ENCODE measurements at places on chromosomes 7 and 10.
A peak's percentile ranks its signal among the peaks of the same experiment; 100 is the strongest.

DNA sequence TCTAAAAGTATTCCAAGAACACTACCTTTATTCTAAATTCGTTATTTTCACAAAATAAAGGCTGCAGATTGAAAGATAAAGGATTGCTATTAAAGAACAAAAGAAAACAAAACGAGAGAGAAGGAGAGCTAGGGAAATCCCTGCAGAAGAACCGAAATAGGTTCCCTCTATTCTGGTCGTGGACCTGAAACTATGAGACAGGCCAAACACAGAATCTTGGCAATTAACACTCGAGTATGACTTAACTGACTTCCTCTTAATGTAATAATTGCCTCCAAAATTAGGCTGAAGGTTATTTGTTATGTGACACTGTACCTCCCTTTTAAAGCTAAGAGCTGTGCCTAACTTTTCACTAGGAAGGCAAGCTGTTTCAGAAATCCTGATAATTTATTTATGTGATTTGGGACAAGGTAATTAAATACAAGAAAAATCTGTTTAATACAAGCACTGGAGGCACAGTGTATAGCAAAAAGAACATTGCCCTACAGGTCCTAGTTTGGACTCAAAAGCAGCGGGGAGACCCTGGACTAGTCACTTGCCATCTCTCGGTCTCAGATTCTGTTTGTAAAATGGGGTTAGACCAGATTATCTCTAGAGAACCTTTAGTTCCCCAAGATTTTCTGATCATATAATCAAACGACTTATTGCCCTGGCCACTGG is 11.6 kb downstream of the NAMPT start:
- DNase-seq, result no peak

- DNase-seq, result no peak
Observed at GRCh38 chr7:130700760-130701159, 14.4 kb upstream of the TSGA13 start.

DNA sequence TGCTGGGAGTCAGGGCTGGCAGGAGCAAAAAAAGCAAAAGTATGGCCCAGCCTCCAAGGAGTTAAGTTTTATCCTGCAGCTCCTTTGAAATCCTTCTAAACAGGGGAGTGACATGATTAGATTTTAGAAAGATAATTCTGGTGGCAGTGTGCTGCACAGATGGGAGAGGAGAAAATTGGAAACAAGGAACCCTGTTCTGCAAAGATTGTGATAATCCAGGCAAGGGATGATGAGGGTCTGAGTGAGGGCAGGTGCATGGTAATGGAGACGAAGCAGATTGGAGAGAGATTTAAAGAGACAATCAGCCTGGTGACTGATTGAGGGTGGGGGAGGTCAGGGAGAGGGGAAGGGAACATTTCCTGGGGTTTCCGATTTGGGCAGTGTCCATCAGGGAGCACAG is 444.7 kb upstream of the PODXL start:
- no peak for DNase-seq

- DNase-seq, result no peak
Observed at GRCh38 chr10:113331961-113332360, 220.9 kb upstream of the HABP2 start.

GRCh38 chr7:7969306-7970236 is 975 bp downstream of the GLCCI1 start:
- peak; percentile 29 for DNase-seq

DNA sequence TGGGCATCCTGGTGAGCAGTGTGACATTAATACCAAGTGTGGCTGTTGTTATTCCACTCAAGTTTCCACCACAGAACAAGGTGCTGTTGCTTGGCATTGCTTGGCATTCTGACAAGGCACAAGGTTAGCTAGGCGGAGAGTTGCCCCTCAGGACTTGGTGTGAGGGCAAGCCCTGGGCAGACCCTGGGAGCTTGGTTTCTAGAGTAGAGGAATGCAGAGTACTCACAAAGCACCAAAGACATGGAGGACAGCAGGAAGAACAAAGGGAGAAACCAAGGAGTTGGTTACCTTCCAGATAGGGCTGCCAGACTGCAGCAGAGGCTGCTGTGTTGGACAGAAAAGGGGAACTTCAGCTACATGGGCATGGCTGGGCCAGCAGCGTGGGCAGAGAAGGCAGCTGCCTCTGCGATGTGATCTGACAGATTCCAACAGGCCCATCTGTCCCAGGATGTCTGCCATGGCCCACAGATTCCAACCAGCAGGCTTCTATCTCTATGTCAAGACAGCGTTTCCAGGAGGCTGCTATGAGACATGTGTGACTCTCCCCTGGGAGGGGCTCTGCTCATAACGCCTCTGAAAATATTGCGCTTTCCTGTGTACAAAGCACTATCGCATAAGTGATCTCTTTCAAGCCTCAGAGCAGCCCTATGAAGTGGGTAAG is 1.8 kb downstream of the GOLGA7B start:
- no peak for DNase-seq

- DNase-seq, result no peak
Observed at GRCh38 chr7:36599645-36600313, 124.5 kb downstream of the AOAH start.

- no peak for DNase-seq
Observed at GRCh38 chr7:149087376-149087775, 3.1 kb downstream of the ZNF786 start.

DNA sequence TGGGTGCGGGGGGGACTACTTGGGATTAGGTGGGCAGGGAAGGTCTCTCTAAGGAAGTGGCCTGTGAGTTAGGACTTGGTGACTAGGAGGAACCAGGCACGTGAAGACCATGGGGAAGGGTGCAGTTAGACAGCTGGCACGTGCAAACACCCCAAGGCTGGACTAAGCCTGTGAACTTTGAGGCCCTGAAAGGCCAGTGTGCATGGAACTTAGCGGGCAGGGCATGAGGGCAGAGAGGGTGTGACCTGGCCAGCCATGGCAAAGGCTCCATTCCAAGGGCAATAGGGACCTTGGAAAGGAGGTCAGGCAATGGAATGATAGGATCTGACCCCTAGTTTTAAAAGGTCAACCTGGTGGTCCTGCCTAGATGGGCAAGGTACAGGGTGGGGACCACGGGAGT is 158.4 kb upstream of the PCBD1 start:
- DNase-seq, result no peak

- no peak for DNase-seq
Observed at GRCh38 chr10:15997313-15997712, 137.0 kb upstream of the MINDY3 start.

- DNase-seq, result no peak
Observed at GRCh38 chr10:25561758-25562157, 372.3 kb upstream of the MYO3A start.

- DNase-seq, result no peak
Observed at GRCh38 chr7:43078794-43079193, 33.7 kb upstream of the HECW1 start.

DNA sequence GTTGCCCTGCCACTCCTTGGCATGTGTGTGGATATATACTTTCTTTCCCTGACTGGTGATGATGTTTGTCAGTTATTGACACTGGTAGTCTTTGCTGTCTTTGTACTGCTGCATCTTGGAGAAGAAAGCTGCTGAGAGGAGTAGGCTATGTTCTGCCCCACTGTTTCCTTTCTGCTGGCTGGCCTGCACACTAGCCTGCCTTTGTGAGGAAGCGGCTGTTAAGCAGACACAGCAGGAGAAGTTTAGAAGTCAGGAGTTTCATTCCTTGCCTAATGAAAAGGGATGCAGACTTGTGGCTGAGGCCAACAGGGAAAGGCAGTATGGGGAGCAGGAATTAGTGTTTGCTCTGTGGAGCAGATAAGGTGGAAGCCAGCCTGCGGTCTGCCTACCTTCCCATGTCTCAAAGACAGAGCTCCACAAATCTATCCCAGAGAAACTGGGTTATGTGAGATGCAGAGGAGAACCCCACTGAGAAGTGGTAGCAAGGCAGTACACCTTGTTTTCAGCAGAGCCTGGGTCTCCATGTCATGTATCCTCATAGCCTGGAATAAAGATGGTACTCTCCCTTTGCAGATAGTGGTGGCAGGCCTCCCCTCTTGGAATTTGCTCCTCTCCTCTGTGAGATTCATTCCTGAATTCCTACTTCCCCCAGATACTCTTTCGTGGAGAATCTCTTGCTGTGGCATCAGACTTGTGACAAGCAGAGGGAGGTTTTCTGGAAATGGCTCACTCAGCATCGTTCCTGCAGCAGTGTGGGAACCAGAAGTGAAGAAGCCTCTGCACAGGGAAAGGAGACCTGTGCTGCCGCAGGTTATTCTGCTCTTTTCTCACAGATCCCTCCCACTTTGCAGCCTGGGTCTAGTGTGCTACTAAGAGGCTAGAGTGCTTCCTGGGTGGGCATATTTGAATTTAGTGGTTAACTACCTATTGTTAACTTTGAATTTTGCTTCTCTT is 130.2 kb downstream of the LRRC4 start:
- peak; percentile 17 for DNase-seq

DNA sequence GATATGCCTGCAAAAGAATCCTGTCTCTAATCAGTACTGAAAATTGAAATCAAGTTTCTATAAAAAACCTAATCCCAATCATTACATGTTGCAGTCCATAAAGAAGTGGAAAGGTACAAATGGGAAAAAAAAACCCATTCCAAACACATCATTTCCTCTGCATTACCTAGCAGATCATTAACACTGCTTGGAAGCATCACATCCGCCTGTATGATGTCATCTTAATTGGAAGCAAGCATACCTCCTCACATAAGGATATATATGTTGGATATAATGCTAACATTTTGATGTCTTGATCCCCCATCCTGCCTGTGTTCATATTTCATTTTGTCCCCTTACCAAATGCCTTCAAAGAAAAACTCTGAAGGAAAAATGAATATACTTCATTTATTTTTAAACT is 241.3 kb upstream of the AOAH start:
- no peak for DNase-seq

DNA sequence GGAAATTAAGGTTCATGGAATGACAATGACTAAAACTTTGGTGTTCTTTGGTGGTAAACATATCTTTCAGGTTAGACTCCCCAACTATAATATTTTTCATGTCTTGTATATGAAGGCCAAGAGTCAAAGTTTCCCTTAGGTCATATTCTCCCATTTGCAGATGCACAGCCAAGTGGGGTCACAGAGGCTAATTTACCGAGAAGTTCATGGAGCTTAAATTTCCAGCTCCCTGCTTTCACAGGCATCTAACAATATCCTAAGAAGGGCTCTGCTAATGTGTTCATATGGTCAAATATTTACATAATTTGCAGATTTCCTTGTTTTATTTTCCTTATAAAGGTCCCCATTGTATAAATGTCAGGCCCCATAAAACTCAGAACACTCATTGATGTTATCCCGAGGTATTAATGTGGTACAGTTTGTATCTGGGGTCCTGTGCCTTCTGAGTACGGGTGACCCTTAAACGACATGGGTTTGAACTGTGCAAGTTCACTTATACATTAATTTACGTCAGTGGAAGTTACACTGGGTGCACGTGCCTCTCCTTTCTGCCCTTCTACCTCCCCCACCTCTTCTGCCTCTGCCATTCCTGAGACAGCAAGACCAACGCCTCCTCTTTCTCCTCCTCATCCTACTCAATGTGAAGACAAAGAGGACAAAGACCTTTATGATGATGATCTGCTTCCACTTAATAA is 185.9 kb upstream of the HPS1 start:
- no peak for DNase-seq

DNA sequence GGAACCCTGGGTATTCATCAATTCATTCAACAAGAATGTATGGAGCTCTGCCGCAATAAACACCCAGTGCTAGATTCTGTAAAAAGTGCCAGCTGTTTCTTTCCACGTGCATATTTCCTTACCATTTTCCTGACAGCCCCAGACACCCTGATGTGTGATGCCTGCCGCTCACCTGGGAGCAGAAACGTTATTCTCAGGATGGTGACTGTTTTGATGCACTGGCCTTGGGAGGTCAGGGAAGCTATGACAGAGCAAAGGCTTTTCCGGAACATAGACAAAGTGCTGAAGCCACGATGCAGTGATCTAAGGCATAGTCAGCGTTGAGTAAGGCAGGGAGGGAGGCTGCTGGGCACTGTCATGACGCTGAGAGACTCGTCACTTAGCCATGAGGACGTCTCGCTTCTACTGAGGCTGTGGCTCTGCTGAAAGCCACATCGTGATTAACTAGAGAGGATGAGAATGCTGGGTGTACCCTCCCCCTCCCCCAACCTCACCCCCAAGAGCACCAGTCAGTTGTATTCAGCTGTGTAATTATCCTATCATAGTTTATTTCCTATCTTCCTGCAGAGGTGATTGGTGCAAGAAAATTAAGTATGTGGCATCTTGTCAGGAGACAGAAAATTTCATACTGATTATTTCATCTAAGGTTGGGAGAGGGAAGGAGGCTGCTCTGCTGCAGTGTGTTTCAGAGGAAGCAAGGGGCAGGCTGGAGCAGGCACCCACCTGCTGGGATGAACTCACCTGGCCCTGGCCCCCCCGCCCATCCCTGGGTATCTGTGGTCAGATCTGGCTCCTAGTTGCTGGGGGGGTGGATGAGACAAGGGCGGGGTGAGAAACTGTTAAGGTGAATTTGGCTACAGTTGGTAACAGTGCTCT is 48.8 kb upstream of the SMNDC1 start:
- no peak for DNase-seq

GRCh38 chr7:151813997-151814396 is 62.9 kb downstream of the PRKAG2 start:
- no peak for DNase-seq

GRCh38 chr7:130929896-130930659 is 196.1 kb upstream of the KLF14 start:
- no peak for DNase-seq

GRCh38 chr7:103989785-103990767 is 618 bp upstream of the RELN start:
- peak; percentile 72 for DNase-seq

DNA sequence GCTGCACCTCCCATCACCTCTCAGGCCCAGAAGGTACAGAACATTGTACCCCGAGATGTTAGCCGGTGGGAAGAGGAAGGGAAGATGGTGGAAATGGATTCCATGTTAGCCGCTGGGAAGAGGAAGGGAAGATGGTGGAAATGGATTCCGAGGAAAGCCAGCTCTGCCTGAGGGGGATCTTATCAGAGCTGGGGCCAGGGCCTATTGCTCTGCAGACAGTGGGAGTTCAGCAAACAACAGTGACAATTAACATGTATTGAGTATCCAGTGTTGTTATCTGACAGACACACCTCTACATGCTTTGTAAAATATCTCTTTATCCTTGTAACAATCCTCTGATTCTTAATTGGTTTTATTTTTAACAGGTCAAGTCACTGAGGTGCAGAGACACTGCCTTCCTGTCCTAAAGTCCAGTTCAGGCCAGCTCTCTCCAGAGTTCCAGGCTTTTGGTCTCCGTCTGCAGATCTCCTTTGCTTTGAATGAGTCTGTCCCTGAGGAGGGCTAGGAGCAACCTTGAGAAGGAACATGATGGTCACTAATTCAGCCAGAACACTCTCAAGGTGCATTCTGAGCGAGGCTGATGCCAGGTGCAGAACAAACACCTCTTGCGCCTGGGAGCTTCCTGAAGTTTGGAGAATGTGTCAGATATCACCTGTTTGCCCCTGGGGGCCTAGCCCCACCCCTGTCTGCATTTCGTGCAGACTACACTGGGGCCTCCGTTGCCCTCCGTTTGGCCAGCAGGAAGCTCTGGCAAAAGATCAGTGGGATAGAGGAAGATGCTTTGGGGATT is 82.4 kb upstream of the PODXL start:
- no peak for DNase-seq

DNA sequence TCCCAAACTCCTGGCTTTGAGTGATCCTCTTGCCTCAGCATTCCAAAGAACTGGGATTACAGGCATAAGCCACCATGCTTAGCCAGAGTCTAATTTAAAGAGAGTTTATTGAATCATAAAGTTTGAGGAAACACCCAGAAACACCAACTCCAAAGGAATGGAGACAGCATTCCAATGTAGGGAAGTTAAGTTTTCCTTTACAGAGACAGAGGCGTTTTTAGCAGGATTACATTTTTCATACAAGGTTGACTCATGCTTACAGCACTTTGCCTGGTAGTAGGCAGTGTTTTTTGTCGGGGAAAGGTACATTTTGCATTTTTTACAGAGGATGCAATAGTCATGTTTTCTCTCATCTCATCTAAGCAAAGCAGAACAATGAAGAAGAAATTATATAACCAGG is 18.9 kb upstream of the OPN4 start:
- no peak for DNase-seq

Data from endothelial cell (in vitro differentiated cells).